ENCODE measurements at places on chromosomes 1 and 21.

GRCh38 chr1:1112237-1112985, 3.5 kb downstream of the C1orf159 start:
- no peak for DNase-seq

GRCh38 chr1:166166329-166166697, 488 bp downstream of the FAM78B start:
- no peak for DNase-seq

DNA sequence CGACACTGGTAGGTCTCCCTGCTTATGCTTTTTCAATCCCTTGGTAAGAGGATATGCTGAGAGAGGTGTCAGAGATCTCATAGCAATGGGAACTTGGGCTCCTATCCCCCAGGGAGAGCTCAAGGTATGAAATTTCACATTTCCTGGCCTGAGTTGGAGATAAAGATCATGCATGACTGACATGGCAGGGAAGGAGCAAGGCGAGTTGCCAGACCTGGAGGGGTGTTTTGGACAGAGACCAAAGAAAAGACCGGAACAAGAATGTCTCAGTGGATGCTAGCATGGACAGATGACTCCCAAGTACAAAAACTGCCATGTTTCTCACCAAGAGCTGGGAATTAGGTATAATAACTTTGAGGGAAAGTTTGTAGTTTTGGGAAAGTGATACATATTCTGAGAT, 334.1 kb upstream of the B3GALT2 start:
- no peak for DNase-seq

- DNase-seq = peak; percentile 84
Measured at GRCh38 chr1:47738560-47739182, 258.5 kb downstream of the TRABD2B start.

Data from muscle of arm (tissue), 14 donors.